Activated CD4-positive, alpha-beta T cell treated with anti-CD3 and anti-CD28 coated beads for 36 hours (primary cell): ENCODE measurements at places on chromosomes 2 and 18.
A peak's percentile ranks its signal among the peaks of the same experiment; 100 is the strongest.

DNA sequence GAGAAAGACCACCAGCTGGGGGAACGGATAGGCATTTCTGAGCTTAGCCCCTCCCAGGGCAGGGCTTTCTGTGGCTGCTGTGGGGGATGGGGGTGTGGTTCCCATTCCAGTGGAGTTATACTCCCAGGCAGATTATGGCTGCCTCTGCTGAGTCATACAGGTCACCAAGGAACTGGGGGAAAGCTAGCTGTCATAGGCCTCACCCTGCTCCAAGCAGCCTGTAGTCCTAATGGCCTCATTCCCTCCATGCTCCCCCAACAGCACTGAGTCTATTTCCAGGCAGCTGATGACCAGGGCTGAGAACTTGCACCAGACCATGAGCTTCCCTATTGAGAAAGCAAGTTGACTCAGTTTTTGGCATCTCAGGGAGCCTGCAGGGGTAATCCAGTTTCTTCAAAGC is 87.1 kb downstream of the GPR39 start:
- no peak for DNase-seq

- DNase-seq: no peak
Measured at GRCh38 chr2:240584486-240585031, 2.0 kb upstream of the CAPN10 start.

- DNase-seq: no peak
Measured at GRCh38 chr2:219775506-219775905, 148.1 kb downstream of the SLC4A3 start.

DNA sequence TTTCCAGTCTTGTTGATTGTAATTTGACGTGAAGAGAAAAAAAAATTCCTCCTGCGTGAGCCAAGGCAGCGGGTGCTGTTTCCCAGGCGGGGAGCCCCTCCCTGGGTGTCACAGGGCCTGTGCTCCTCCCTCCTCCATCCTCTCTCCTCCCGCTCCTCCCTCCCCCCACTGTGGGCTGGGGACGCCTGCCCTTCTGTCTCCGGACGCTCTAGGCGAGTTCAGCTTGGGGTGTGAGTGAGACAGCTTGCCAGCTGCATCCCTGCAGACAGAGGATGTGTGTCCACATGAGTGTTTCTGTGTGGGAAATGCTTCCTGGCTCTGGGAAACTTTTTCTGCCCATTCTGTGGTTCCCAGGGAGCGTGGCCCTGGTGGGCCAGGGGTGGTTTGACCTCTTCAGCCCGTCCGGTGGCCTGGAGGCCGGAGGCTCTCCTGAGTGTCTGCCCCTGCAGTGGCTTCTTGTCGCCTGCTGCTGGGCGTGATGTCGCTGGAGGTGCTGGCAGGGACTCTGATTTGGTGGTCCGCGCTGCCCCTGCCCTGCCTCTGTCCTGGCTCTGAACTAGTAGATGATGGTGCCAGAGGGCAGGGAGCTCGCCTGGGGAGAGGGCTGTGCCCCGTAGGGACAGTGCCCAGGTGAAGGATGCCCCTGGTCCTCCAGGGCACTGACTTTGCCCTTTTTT is 96.4 kb downstream of the USP40 start:
- DNase-seq: no peak

GRCh38 chr2:170411660-170412059 is 233.7 kb downstream of the MYO3B start:
- DNase-seq: no peak

- DNase-seq: no peak
Measured at GRCh38 chr2:109435066-109435690, 178.6 kb downstream of the SEPTIN10 start.

DNA sequence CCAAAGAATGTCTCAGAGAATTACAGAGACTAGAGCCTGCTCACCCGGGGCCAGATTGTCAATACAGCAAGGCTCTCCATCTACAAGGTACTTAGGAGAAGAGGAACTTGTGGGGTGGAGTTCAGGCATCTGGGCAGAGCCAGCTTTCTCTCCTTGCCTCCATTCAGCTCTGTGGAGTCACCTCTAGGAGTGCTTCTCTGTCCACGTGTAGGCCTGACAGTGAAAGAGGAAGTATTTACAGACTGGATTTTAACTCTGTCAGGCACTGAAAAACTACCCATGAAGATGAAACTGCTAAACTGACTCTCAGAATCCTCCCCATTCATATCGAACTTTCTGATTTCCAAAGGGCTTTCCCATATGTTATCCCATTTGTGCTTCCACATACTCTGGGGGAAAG is 315.6 kb downstream of the SETBP1 start:
- no peak for DNase-seq

DNA sequence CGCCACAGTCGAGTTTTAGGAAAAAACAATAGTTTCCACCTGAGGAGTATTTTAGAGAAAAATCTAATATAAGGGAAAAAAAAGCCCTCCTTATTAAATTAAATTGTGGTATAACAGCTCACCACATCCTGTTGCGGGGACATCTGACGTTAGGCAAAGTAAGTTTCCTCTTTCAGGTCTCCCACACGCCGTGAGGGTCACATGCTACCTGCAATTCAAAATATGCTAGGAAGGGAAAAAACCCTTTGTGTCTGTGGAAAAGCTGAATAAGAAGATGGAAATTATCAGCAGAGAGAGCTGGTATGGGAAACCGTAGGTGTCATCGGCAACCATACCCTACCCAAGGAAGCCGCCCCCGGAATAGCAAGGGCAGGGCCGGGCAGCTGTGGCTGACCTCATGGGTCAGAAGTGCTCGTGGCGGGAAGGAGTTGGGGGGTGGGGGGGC is 128.0 kb downstream of the NFATC1 start:
- peak; percentile 90 for DNase-seq

DNA sequence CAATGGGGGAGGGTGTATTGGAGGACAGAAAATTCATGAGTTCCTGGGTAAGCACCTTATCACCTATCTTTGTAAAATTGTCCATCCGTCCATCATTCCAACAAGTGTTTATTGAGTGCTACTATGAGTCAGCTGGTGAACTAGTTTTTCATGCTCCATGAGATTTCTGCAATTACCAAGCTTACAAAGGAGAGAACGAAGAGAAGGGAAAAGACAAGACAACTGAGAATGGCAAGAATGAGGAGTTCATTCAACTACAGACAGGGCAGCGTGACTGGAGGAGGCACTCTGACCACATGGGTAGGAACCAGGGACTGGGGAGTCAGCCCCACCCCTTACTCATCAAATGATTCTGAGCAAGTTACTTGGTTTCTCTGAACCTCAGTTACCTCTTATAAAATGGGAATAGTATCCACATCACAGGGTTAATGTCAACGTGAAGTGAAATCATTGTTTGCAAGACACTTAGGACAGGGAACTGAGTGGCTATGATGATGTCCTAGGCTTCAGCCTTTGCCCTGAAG is 18.6 kb upstream of the TXNDC2 start:
- no peak for DNase-seq

- DNase-seq: no peak
Measured at GRCh38 chr2:15666861-15667808, 75.5 kb downstream of the DDX1 start.

- DNase-seq: no peak
Measured at GRCh38 chr18:250685-251084, 17.2 kb downstream of the THOC1 start.

DNA sequence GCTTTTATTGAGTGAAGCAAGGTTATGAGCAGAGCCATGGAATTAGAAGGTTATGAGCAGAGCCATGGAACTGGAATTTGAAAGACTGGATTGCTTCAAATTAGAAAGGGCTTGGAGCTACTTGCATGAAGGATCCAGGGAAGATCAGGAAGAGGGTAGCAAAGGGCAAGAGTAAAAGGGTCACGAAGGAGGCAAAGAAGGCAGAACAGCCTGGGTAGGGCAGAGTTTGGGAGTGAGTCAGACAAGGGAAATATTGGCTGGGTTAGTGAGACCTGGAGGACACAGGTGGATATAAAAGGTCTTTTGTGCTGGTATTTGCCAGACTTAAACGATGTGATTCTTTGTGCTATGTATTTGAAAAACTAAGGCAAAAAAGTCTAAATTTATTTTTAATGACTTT is 65.0 kb downstream of the SEMA4F start:
- DNase-seq: no peak

GRCh38 chr2:12534646-12535263 is 182.0 kb upstream of the TRIB2 start:
- no peak for DNase-seq

DNA sequence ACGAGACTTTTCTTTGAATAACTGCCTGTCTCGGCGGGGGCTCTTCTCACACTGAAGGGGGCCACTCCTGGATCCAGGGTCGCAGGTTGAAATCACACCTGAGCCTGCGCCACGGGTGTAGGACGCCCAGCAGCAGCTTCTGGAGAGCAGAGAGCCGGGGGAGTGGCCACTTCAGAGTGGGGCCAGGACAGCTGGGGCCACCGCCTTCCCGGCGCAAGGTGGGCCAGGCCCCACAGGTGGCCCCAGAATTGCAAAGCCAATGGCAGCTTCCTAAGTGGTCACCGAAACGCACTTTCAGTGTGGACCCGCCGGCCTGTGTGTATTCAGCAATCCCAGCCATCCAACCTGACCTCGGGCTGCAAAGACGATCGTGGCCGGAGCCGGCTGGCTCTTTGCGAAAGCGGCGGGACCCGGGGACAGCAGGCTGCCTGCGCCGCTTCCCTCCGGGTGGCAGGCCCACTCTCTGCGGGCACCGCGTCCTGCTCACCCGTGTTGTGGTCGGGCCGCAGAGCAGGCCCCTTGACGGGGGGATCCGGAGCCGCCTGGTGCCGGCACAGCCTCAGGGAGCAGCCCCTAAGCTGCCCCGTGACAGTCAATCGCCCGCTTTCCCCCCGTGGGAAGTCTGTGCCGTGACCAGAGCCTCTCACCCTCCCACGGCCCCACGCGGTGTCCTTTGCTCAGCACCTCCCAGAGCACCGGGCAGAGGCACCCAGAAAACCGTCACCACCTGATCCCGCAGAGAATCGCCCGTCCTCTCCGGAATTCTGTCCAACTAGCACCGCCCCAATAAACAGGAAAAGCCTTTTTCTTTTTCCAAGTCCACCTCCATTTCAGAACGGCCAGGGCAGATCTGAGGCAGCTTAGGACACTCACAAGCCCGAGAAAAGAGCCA is 144.7 kb downstream of the ZNF516 start:
- no peak for DNase-seq

DNA sequence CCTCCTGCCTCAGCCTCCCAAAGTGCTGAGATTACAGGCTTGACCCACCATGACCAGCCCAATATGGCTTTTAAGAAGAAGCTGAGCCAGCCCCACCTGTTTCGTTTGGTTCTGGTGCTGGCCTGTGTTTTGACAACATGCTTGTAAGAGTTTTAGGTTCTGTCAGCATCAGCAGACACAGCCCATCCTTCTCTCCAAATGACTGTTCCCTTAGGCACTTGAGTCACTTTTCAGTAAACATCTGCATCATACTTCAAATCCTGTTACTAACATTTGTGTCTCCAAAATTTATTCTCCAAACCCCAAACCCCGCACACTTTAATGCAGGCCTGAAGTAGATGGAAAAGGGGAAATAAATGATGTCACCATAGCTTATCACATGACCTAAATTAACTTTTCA is 1118.5 kb downstream of the TSN start:
- no peak for DNase-seq

GRCh38 chr2:164044622-164045021 is 308.8 kb upstream of the FIGN start:
- DNase-seq: no peak

- DNase-seq: no peak
Measured at GRCh38 chr2:3022841-3023372, 354.7 kb downstream of the EIPR1 start.

DNA sequence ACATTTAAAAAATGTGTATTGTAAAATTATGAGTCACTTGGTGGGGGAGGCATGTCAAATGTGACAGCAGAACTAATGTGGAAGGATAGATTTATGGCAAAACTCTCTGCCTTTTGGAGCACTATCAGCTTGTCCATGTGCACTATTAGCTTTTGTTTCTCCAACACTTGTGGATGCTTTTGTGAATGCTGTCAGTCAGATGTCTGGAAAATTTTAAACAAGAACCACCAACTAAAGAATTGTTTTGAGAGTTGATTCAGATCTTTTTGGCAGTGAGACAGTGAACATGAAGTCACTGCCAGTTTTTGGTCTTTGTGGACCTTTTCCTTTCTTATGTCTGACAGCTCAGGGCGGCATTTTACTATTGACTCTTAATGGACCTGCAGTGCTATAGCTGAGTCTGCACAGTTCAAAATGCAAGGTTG is 72.4 kb downstream of the KIAA1328 start:
- DNase-seq: no peak

GRCh38 chr2:174028935-174029334 is 63.8 kb upstream of the SP3 start:
- DNase-seq: no peak

DNA sequence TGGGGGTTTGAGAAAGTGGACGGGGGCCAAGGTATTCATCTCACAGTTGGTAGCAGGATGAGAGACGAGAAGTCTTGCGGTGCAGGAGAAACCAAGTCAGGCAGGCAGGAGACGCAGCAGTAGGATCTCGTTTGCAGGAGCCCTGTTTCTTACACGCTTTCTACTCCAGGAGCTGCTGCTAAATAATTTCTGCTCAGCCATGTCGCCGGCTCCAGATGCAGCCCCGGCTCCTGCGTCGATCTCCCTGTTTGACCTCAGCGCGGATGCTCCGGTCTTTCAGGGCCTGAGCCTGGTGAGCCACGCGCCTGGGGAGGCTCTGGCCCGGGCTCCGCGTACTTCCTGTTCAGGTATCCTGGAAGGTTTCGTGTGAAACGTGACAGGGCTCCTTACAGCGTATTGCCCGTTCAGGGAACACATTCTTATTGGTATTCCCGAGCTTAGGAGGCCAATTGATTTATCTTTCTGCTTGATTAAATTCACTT is 494 bp downstream of the ANKZF1 start:
- peak; percentile 78 for DNase-seq

- no peak for DNase-seq
Measured at GRCh38 chr2:215876139-215876936, 137.0 kb downstream of the MREG start.

- DNase-seq: no peak
Measured at GRCh38 chr2:218776488-218776887, 5.5 kb upstream of the CYP27A1 start.

DNA sequence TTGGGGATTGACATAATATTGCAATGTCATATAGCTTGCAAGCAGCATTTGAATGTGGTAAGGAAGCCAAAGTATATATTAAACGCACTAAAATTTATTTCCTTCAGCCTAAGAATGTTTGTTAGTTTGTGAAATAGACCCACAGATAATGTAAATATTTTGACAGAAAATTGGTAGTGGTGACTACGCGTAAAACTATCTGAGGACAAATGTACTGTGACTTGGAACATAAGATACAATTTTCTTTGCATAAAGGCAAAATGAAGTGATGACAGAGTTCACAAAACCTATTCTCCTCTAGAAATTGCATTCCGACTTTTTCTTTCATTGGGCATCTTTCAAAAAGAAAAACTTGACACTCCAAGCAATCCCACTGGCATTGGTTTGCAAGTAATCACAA is 411.1 kb upstream of the LRATD1 start:
- no peak for DNase-seq

- DNase-seq: no peak
Measured at GRCh38 chr2:104702031-104702850, 151.7 kb upstream of the POU3F3 start.
